Activated CD8-positive, alpha-beta T cell treated with anti-CD3 and anti-CD28 coated beads, Interleukin-2, amount 10 ng/mL, durations not matched to agents 7 days and 5 days (primary cell): ENCODE measurements at places on chromosomes 3 and 15. TPM values are rescaled to one million over a fixed set of nuclear protein-coding genes. Genes with fewer than 3 reads are reported as not detected.

GRCh38 chr3:78098367-78098766, 1058.5 kb downstream of the ROBO2 start:
- no peaks in the 10 kb centered on the region for H3K36me3 ChIP-seq
- no peaks in the 10 kb centered on the region for H3K4me1 ChIP-seq
- H3K27me3 ChIP-seq: no peaks in the 10 kb centered on the region
- DNase-seq: no peak
- H3K27ac ChIP-seq: no peak overlapping the region

DNA sequence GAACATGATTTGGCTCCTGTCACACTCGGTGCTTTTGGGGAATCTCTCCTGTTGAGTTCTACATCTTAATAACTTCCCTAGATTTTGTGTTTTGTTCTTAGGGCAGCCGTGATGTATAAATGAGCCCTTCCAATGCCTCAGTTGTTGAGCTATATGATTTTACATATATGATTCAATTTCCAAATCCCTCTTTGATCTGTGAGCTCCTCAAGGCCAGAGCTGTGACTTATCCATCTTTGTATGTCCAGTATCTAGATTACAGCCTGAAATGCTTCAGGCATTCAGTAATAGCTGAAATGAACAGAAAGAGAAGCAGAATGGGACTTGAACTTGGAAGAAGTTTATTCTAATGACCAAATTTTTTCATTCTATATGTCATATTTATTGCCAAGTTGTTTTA, 26.6 kb downstream of the CGGBP1 start:
- DNase-seq: no peak
- H3K4me1 ChIP-seq: peaks cover 26% of the 10 kb centered on the region
- H3K27me3 ChIP-seq: no peaks in the 10 kb centered on the region

DNA sequence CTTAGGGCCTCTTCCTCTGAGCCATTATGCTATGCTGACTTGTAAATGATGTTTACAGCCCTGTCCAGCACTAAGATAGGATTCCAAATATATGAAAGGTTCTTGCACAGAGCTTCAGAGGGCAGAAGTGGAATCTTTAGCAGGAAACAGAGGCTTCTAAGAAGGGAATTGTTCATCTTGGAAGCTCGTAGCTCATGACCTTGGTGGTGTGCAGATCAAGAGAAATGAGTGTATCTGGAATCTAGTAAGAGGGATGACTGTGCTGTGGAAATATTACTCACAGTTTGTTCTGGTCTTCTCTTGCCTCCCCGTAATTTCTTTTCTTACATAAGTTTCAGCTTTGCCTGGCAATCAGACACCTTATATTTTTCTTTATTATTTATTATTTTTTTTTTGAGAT, 175.8 kb downstream of the SPATA16 start:
- no peak overlapping the region for H3K4me3 ChIP-seq
- no peak overlapping the region for H3K27ac ChIP-seq
- H3K27me3 ChIP-seq: no peaks in the 10 kb centered on the region
- no peaks in the 10 kb centered on the region for H3K36me3 ChIP-seq
- DNase-seq: no peak

- H3K4me1 ChIP-seq: peaks cover 8% of the 10 kb centered on the region
- no peak for DNase-seq
- H3K4me3 ChIP-seq: no peak overlapping the region
- peaks cover 35% of the 10 kb centered on the region for H3K27me3 ChIP-seq
- H3K27ac ChIP-seq: no peak overlapping the region
- peaks cover 3% of the 10 kb centered on the region for H3K36me3 ChIP-seq
Observed at GRCh38 chr15:29573197-29573838, 248.9 kb downstream of the TJP1 start.

- DNase-seq: no peak
- peaks cover 14% of the 10 kb centered on the region for H3K4me1 ChIP-seq
- no peaks in the 10 kb centered on the region for H3K36me3 ChIP-seq
- H3K27me3 ChIP-seq: no peaks in the 10 kb centered on the region
- H3K4me3 ChIP-seq: no peak overlapping the region
Observed at GRCh38 chr3:195208183-195208582, 62.8 kb downstream of the XXYLT1 start.

Gene CAPN3
- total RNA-seq: 2.9 TPM

Gene ARNT2
- total RNA-seq: not detected

DNA sequence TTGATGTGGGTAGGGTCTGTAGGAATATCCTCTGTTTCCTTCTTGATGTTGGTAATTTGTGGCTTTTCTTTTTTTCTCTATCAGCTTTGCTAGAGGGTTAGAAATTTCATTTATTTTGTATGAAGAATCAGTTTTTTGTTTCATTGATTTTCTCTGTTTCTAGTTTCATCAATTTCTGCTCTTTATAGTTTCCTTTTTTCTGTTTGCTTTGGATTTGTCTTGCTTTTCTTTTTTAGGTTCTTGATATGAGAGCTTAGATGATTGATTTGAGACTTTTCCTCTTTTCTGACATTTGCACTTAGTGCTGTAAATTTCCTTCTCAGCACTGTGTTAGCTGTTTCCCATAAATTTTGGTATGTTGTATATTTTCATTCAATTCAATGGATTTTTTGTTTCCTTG, 61.3 kb downstream of the LSM3 start:
- DNase-seq: no peak
- H3K36me3 ChIP-seq: no peaks in the 10 kb centered on the region
- no peak overlapping the region for H3K27ac ChIP-seq
- H3K4me1 ChIP-seq: no peaks in the 10 kb centered on the region
- H3K27me3 ChIP-seq: peaks cover 13% of the 10 kb centered on the region

DNA sequence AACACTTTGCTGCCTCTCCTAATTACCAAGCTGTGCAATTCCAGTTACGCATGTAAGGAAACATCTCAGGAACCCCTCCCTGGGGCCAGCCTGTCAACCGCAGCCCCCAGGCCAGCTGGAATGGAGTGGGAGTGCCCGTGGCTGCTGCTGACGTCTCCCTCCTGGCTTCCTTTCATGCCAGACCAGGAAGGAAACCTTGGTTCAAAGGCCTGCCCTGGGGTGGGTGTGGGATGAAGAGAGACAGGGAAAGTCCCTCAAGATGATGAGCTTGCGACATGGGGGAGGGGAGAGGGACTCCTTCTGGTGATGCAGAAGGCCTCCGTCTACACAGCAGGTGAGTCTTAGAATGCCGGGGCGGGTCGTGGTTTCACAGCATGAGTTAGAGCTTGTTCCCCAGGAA, 11.4 kb upstream of the CYP11A1 start:
- H3K36me3 ChIP-seq: no peaks in the 10 kb centered on the region
- peaks cover 48% of the 10 kb centered on the region for H3K4me1 ChIP-seq
- no peak overlapping the region for H3K27ac ChIP-seq
- no peak overlapping the region for H3K4me3 ChIP-seq

DNA sequence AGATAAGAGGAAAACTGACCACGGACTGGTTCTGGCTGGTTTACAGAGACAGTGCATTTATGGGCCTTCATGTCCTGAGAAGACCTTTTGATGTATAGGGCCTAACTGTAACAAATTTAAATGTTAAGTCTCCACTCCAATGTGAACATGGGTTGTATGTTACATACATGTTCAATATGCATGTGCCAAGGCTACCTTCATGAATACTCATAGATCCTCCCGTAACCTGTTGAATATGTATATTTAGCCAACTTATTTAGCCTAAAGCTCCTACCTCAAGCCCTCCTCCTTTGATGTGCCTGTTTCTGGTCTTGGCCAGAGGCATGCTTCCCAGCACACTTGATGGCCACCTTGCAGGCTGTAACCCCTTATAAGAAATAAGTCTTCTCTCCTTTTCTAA, at the start of gene OR5H2:
OR5H2 (plus strand) TSS at position 301 of the 400 bp plus-strand sequence. CDS start 398 bp downstream, outside the sequence.
- no peak within 1 kb of the TSS for H3K4me3 ChIP-seq
- no peaks in the 10 kb centered on the region for H3K36me3 ChIP-seq
- no peaks in the 10 kb centered on the region for H3K4me1 ChIP-seq

Gene SLC26A6
- 61.5 TPM for total RNA-seq

DNA sequence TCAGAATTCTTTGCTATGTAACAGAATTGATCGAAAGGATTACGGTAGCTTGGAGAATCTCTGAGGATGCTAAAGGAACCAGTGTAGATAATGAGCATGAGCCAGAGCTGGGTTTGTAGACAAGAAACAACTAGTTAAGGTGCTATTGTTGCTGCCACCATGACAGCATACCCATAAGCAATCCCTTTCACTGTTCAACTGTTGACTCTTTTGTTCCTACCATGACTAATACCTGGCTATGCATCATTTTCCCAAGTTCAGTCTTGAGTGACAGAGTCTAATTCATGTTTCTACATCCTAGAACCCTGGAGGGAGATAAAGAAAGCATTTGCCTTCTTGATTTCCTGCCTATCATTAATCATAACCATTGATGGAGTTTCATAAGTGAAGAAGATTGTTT, 600.3 kb downstream of the OTOL1 start:
- no peak for DNase-seq
- no peak overlapping the region for H3K27ac ChIP-seq
- H3K4me3 ChIP-seq: no peak overlapping the region
- H3K27me3 ChIP-seq: no peaks in the 10 kb centered on the region
- no peaks in the 10 kb centered on the region for H3K4me1 ChIP-seq

- peaks cover 2% of the 10 kb centered on the region for H3K27me3 ChIP-seq
- H3K4me3 ChIP-seq: no peak overlapping the region
- no peak overlapping the region for H3K27ac ChIP-seq
Observed at GRCh38 chr3:160053048-160053391, 64.4 kb downstream of the IL12A start.

GRCh38 chr3:27677565-27677964, 44.6 kb downstream of the EOMES start:
- no peaks in the 10 kb centered on the region for H3K27me3 ChIP-seq
- DNase-seq: no peak
- peaks cover 10% of the 10 kb centered on the region for H3K4me1 ChIP-seq
- no peak overlapping the region for H3K4me3 ChIP-seq
- H3K36me3 ChIP-seq: no peaks in the 10 kb centered on the region
- no peak overlapping the region for H3K27ac ChIP-seq

Gene ENTPD3
- not detected for total RNA-seq

Gene QRICH1
- 130 TPM for total RNA-seq

- H3K27me3 ChIP-seq: no peaks in the 10 kb centered on the region
- H3K4me1 ChIP-seq: no peaks in the 10 kb centered on the region
- DNase-seq: no peak
- no peak overlapping the region for H3K4me3 ChIP-seq
Observed at GRCh38 chr3:17508180-17508752, 234.2 kb downstream of the TBC1D5 start.
